ENCODE measurements at places on chromosomes 2 and 18.

DNA sequence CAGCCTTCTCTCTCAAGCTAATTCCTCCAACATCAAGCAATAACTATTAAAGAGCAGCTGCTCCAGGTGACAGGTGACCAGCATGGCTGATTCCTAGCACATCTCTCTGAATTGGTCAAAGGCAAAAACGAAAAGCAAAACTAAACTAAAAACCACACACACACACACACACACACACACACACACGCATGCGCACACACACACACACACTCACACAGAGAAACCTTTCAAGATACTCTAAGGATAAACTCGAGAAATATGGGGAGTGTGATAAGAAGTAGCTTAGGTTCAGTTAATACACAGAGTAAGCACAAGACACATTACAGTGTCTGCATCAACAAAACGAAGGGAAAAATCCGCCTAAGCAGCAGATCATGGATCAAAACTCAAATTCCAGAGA, 74.5 kb upstream of the FZD7 start:
- DNase-seq, result no peak

DNA sequence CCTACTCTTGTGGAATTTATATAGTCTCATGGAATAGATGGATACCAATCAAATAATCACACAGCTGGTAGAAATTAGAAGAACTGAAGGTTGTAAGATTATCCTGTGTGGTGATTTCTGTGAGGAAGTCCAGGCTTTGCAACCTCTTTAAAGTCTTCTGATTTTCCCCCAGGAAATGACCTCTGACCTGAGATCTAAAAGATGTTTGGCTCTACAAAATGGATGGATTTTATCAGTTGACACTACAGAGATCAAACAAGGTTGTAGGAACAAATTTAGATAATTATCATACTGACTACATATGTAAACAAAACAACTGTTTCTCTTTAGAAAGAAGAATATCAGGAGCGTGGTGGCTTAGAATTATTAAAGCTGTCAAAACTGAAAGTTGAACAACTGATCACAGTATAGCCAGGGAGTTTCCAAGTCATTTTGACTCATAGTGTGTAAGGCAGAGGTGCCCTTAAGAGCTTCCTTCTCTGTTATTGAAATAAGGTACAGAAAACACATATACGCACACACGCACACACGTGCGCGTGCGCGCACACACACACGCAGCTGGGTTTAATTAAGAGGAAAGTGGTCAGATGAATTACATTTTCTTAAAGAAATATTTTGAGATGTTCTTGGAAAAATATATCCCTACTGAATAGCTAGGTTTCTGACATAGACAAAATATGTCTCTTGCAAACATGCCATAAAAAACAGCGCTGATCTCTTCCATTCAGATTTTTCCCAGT, 35.5 kb upstream of the PELI1 start:
- no peak for DNase-seq

DNA sequence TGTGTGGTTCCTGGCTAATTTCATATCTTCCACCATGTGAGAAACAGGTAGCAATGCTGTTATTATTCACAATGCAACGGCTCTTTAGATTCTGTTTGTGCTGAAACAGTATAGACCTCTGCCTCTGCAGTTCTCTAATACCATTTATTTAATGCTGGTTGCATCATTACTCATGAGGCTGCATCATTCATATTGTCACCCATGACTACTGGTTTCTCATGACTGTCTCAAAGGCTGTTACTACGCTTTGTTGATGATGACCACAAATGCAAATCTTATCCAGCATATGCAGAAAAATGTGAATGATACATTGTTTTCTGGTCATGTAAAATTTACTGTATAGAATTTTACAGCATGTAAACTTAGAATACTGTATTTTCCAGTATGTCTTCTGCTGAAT, 22.5 kb downstream of the CAVIN2 start:
- DNase-seq, result no peak

- DNase-seq, result no peak
These were observed 103.5 kb downstream of the LBH start for GRCh38 chr2:30334762-30335363.

DNA sequence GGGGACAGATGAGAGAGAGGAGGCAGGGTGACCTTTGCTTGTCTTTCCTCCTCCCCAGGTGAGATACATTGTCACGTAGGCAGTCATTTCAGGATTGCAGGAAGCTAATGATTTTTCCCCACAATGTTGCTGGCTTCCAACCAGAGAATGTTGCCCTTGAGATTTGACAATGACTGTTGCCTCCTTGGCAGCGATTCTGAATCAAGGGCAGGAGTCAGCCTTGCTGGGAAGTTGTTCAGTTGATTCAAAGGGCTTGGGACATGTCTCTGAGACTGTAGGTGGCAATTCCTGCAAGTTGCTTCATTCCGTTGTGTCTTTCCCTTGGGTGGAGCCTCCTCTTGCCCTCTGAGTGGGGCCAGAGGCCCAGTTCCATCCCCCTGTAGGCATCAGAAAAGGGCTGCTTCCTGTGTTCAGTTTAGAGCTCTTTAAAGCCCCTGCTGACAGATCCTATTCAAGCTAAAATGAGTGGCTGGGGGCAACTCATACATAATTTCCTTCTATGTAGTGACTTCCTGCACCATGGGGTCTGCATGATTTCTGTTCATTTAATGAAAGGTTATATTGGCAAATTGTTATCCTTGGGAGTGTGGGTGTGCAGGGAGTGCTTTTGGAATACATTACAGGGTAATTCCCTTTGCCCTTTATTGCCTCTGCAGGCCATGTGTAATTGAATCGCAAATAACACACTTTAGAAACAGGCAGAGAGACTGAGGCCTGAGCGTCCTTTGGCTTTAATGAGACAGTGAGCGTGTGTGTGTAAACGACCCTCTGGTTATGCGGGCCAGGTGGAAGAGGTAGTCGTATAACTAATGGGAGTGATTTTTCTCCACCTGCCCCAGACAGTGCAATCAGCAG, 52.4 kb downstream of the GPR39 start:
- DNase-seq, result no peak

- DNase-seq, result no peak
These were observed 515.3 kb upstream of the DCC start for GRCh38 chr18:51824746-51825145.

- DNase-seq, result no peak
These were observed 43.5 kb downstream of the FBLN7 start for GRCh38 chr2:112181571-112182290.

DNA sequence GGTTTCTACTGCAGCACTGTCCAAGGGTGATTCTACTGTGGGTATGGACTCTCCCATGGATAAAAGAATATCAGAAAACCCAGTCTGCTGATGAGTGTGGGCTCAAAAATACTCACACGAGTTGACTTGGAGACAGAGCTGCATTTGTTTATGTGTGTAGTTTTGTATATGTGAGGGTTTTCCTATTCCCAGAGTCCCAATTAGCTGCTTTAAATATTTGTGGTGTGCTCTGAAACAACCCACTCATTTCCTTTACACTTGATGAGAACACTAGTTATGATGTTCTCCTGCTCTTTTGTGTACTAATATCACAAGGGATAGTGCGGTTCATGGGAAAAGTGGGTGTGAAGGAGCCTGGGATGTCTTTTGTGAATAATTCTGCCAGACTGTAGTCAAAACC, 337.3 kb downstream of the PLCL1 start:
- no peak for DNase-seq

- DNase-seq, result no peak
These were observed 47.2 kb downstream of the ATIC start for GRCh38 chr2:215358891-215359575.

DNA sequence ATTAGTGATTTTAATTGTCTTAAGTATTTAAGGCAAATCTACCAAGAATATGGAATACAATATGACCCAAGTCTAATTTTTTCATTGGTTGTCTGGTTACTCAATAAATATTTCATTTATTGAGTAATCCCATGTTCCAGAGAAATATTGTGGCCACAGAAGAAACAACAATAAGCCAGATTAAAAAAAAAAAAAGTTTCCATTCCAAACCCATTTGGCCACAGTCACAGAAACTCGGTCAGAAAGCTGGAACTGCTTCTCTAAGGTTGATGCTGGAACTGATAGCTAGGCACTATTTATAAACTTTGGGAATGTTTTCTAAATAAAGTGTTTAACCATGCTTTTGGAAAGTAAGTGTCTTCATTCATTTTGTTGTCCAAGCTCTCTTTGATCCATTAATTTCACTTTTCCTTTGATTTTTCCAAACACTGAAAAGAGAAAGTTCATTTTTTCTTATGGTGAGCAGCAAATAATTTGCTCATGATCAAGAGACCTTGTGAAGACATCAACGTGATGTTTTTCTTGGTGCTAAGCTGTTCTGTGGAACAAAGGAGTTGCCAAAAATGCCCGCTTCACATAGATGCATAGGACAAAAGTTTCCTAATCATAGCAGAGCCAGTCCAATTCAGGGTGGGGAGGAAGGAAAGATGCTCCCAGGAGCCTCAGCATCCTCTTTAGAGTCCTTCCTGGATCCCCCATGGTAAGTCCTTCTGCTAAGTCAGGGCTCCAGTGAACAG, 72.1 kb upstream of the CCBE1 start:
- no peak for DNase-seq

DNA sequence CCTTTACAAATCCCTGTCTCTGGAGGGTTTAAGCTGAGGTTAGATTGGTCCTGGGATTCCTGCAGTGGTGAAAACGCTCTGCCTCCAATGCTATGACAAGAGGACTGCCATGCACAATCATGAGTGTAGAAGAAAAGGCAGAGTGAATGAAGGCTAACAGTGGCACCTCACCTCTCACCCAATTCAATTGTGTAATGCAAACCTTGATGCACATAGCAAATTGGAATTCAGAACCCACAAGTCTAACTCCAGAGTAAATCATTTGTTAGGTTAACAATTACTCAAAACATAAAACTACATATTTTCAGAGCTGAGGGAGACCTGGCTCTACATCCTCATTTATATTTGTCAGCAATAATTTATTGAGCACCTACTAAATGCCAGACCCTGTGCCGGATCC, 1.8 kb downstream of the TGFBRAP1 start:
- no peak for DNase-seq

GRCh38 chr18:8703092-8703709, 2.2 kb upstream of the MTCL1 start:
- DNase-seq, result no peak

DNA sequence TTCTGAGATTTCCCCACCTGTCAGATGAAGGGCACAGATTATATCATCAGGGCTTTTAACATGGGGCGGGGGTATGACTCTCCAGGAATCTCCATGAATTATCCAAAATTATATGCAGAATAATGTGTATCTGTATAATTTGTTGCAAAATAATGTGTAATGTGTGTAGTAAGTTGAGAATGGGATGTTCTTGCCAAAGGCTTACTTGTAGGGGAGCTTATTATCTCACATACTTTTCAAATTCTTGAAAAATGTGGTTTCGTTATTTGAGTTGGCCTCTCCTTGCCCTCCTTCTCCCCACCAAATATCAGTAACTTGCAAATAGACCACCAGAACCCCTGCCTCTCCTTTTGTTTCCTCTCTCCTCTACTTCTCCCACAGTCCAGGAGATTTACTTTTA, 35.6 kb downstream of the UBR3 start:
- no peak for DNase-seq

GRCh38 chr2:37276291-37276690, 44.8 kb downstream of the NDUFAF7 start:
- DNase-seq, result no peak

DNA sequence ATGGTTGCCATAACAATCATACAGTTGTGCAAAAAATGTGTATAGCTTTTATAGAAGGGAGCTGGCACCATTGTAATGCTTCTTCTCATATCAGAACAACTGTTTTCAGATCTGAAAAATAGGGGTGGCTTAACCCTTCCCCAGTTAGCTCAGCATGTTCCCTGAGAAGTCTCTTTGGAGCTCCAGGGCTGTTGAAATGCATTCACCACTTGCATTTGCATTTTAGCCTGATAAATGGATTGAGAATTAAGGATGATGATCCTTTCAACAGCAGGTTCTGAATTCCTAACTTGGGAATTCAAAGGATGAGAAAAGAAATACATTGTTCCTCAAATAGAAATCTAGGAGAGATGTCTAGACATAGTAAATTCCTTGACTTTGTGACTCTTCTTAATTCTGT, 181.7 kb upstream of the ALPP start:
- no peak for DNase-seq

GRCh38 chr2:65049010-65049639, 7.1 kb upstream of the CEP68 start:
- DNase-seq, result no peak

DNA sequence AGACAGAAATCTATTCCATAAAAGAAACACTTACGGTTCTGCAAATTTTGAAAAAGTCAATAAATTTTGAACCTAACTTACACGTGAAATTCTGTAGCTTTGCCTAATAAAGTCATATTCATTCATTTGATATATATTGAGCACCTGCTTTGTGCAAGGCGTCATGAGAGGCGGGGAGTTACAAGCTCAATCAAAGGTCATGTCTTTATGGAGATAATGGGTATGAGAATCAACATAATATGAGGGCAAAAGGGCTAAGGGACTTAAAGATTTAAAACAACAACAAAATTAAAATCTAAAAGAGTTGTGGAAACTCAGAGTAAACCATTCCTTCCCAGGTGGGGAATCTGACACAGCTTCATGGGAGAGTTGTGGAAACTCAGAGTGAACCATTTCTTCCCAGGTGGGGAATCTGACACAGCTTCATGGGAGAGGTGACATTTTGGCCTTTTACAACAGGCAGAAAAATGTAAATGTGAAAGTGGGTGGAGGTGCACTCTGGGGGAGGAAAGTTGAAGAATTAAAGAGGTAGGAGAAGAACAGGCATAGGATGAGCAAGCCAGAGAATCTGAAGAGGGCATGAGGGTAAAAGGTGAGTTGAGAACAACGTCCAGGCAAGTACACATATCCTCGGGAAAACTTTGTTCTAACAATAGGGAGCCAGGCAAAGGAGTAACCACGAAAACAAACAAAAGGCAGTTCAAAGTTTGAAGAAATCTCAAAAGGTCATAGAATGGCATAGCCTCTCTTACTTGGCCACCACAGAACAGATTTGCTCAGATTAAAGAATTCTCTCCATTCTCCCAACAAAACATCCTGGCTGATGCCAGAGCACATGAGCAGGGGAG, 49.5 kb upstream of the CD226 start:
- DNase-seq, result no peak

DNA sequence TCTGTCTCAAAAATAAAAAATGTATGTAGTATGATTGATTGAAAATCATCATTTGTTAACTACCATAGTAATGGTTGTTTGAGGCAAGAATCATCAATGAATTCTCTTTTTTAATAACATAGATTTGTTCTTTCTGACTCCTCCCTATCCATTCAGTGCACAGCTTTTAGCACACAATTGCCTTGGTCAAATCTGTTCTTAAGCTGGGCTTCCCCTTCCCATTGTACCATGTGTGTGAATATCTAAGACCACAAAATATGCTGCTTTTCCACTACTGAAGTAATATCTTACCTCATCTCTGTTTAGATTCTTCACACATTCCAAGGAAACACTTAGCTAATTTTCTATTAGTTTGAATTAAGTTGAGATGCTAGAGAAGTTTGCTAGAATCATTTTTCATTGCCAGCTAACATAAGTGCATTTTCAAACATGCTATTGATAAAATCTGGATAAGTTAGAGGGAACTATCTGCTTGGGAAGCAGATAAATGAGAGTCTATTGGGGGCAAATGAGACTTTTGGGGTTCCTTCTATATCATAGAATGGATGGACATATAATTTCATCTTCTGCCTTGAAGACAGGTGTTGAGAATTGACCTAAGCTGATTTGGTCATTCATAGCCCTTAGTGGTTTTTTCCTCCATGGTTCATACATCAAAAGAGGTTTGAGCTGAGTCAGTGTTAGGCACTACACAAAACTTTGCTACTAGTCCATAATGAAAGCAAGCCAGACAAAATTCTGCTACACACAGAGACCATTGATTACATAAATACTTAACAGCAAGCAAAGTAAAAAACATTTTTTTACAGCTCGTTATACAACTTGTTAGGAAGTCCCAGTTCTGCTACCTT, 231.9 kb downstream of the PLCL1 start:
- no peak for DNase-seq
